Stimulated activated CD8-positive, alpha-beta memory T cell treated with anti-CD3 and anti-CD28 coated beads, Interleukin-4, amount 100 ng/mL, for 48 hours (primary cell): ENCODE measurements at places on chromosomes 1 and 21.

DNA sequence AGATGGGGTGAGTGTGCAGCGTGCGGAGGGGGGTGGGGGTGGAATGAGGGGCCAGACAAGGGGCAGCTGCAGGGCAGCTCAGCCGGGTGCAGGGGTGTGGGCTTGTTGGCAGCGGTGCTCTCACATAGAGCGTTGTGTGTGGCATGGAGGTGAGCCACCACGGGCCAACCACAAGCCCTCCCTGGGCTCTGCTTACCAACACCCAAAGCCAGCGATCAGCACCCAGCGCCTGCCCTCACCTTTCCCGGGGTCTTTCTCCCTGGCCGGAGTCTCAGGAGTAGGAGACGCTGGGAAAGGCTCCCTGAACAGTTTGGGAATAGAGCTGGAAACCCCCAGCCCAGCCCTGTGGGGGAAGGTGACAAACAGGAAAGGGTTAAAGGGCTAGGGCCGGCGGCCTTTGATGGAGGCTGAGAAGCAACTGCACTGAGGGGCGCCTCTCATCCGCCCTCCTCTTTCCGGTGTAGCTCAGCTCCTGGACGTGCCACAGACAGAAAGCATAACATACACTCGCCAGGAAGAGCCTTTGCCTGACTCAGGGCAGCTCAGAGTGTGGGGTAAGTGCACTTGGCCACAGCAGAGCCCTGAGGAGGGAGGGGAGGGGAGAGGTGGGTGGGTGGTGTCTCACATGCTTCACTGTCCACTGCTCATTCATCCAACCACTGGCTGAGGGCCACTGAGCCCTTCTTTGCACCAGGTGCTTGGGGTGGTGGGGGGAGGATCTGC lies 577 bp downstream of the IKBKE start:
- DNase-seq: peak; percentile 71

DNA sequence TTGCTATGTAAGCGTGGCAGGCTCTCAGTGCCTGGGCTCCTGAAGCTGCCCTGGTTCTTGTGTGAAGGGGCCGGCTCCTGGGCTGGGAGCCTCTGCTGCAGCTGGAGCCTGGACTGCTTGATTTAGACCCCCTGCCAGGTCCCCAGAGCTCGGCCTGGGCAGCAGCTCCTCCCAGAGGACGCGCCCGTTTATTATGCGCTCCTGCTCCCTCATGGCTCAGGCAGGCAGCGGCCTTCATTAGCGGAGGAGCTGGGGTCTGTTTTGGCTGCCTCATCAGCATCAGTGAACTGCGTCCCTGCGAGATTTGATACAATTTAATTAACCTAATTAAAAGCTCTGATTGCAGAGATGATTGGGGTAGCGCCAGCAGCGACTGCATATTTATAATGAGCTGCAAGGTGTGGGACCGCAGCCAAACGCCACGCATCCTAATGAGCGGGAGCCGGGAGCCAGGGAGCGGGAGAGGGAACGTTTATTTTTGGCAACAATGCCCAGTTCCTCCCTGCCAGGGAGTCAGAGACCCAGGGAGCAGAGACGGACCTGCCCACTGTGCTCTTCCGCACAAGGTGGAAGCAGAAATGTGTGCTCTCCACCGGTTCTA lies 16.6 kb downstream of the UTP11 start:
- no peak for DNase-seq

GRCh38 chr1:64093941-64094340 lies 109.5 kb upstream of the UBE2U start:
- no peak for DNase-seq

- DNase-seq: no peak
Measured at GRCh38 chr21:31938330-31939301, 65.8 kb downstream of the HUNK start.

DNA sequence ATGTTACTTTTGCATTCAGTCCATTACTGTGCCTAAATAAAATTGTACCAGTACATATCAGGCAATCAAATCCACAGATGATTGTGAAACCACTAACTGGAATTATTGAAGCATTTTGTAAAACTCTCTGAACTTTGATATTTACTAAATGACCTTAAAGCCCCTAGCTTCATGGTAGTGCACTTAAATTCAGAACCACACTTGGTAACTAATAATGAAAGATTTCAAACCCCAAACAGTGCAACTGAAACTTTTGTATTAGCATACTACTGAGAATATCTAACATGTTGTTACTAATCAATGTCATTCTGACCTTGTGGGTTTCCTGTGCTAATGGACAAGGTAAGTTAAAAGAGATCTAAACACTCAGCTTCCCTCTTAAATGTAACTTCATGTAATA lies at the start of gene CFHR3:
Gene CFHR3, plus strand, starts transcription at position 238 of the 400 bp plus-strand sequence. Its CDS starts 47 bp downstream, at position 285.
- DNase-seq: no peak
